ENCODE measurements at places on chromosomes 6 and 20.

DNA sequence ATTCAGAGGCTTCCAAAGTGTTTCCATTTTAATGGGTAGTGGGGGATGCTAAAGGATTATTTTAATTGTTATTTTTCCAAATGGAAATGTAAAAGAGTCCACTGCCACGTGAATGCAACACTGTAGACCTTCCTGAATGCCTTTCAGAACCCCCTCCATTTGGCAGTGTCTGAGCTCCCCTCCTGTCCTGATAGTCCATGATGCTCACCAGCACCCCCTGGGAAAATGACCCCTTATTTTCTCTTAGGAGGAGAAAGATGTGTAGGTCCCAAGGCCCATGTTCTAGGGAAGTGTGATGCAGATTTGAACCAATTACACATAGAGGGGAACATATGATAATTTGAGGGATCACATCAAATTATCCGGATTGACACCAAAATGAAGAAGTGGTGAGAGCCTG lies 46.8 kb upstream of the SH3BGRL2 start:
- DNase-seq = no peak

GRCh38 chr6:82040405-82041221 lies 206.9 kb downstream of the IBTK start:
- no peak for DNase-seq

DNA sequence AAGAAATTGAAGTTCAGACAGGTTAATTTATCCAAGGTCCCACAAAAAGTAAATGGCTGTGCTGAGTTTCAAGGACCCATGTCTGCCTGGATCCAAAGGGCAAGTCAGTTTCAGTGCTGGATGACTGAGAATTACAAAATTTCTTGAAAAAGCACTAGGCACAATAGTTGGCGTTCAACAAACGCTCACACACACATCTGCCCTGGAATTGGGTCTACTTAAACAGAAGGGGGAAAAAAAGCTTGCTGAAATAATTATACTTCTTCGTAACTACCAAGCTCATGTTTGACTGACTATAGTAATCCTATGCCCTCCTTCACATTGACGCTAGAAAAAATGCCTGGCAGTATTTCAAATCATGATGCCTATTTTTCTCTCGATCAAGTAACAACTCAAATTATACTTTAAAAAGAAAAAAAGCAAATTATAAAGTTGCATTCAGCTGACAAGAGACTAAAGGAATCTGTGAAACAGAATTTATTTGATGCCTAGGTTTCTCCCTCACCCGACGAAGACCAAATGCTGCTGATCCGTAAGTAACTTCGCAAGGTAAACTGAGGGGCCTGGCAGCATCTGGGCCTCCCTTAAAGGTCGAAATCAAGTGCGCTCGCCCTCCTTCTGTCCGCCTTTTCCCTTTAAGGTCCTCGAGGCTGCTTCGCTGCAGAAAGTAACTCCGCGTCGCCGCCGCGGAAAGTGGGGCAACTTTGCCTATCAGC lies 650 bp upstream of the CD2AP start:
- no peak for DNase-seq

GRCh38 chr6:160972111-160972510 lies 19.5 kb upstream of the MAP3K4 start:
- DNase-seq = no peak

- DNase-seq = no peak
Observed at GRCh38 chr6:169862892-169863525, 111.6 kb downstream of the ERMARD start.

DNA sequence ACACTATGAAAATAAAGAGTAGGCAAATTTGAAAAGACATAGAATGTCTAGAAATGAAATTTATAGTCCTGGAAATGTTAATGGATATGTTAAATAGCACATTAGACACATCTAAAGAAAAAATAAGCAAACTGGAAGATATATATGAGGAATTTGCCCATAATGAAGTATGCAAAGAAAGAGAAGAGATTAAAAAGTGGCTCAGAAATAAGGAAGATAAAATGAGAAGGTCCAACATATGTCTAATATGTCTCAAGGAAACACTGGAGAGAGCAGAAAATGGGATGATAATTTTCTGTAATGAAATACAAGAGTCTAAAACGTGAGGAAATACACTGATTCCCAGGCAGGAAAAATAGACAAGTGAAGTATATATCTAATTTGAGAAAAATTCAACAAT lies 36.6 kb upstream of the ARID1B start:
- no peak for DNase-seq

GRCh38 chr20:2914160-2914559 lies 40.9 kb downstream of the PTPRA start:
- no peak for DNase-seq

GRCh38 chr6:36381502-36382389 lies 5.7 kb downstream of the ETV7 start:
- no peak for DNase-seq

- no peak for DNase-seq
Observed at GRCh38 chr6:130020073-130020906, 1.9 kb downstream of the L3MBTL3 start.

GRCh38 chr20:10352934-10353824 lies 80.8 kb downstream of the MKKS start:
- no peak for DNase-seq

- DNase-seq = no peak
Observed at GRCh38 chr6:116059713-116060571, 749 bp downstream of the FRK start.

GRCh38 chr6:39892490-39893129 lies 41.7 kb downstream of the MOCS1 start:
- DNase-seq = no peak

DNA sequence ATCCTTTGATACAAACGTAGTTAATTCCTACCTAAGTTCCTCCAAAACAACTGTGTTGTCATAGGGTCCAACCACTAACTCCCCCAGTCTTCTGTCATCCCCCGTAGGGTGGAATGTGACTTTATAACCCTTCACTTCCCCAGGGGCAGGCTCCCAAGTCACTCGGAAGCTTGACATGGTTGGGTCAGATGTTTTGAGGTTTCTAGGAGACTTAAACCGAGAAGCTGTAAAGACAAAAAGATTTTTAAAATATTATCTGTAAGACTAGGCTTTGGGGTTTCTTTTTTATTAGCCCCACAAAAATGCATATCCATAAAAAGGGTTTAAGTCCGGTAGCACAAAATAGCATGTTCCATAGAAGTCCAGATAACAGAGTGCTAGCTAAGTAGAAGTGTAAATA lies 50.2 kb downstream of the COL12A1 start:
- DNase-seq = no peak
